ENCODE measurements at places on chromosomes 7 and 10.

- peak; percentile 74 for DNase-seq
Observed at GRCh38 chr10:6221971-6222751, 19.4 kb downstream of the PFKFB3 start.

GRCh38 chr7:83970081-83970480, 224.5 kb downstream of the SEMA3A start:
- DNase-seq: no peak

- DNase-seq: no peak
Observed at GRCh38 chr7:22664988-22665798, 61.8 kb upstream of the IL6 start.

DNA sequence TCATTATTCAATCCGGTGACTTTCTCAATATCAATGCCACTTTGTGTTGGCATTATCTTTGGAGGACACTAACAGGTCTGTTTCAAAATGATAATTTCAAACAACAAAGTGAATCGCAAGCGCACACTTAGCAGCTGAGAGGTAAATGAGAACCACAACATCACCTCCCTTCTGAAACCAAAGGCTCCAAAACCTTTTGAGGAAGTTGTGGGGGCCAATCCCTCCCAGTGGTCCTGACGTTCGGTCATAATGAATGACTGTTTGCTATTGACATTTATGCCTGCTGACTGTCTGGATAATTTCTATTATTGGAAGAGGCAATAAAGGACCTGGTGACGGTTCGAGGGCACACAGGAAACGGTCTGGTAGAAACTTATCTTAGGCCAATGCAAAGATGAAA, 1.8 kb downstream of the ADARB2 start:
- no peak for DNase-seq

GRCh38 chr7:45122975-45123860, 11.7 kb upstream of the TBRG4 start:
- DNase-seq: no peak

DNA sequence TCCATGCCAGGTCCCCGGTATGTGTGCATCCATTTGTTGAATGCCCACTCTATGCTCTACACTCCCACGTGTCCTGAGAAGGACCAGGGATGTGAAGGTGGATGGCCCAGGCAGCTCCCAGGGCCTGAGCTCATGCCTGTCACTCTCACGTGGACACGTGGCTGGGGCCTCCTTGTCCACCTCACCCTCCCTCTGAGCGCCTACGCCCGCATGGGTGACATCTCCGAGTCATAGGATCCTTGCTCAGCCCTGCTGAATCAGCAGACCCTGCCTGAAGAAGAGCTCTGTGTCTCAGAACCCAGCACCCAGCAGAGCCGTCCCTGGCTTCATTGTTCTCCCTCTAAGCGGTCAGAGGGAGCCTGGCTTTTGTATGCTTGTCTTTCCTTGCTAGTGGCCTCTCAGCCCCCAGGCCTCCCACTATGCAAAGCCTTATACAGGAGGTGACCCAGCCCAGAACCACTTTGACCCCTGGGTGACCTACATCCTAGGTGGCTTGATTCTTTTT, 107.9 kb upstream of the PPIF start:
- DNase-seq: no peak

DNA sequence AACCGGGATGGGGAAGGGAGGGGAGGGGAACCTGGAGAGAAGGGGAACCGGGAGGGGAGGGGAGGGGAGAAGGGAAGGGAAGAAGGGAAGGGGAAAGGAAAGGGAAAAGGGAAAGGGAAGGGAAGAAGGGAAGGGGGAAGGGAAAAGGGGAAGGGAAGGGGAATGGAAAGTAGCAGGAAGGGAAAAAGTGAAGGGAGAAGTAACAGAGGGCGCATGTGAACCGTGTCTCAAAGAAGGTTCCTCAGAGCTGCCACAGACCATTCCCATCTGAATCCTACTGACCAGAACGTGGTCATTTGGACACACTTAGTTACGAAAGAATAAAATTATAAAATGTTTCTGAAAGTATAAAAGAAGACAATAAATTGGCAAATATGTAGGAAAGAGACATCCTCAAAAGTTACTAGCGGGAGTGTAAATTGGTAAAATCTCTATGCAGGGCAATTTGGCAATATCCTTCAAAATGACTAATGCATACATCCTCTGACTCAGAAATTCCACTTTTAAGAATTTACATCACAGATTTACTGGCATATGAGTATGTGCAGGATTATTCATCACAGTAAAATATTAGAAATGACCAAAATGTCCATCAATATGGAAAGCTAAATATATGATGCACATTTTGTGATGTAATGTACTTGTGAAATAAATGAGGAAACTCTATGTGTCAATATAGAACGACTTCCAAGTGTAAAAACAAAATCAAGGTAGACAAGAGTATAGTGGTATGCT, 12.9 kb downstream of the C10orf67 start:
- DNase-seq: peak; percentile 60

GRCh38 chr10:128386816-128387604, 260.8 kb upstream of the MKI67 start:
- DNase-seq: no peak

GRCh38 chr7:158061884-158062656, 525.6 kb downstream of the PTPRN2 start:
- no peak for DNase-seq

- DNase-seq: peak; percentile 74
Observed at GRCh38 chr10:62153191-62153590, 115.5 kb downstream of the RTKN2 start.

All from AG10803 (cell line).